Large intestine (tissue), 12 donors: ENCODE measurements at places on chromosomes 7 and 10. TPM values are rescaled to one million over a fixed set of nuclear protein-coding genes. Genes with fewer than 3 reads are reported as not detected.

- no peak overlapping the region for H3K4me3 ChIP-seq
- H3K36me3 ChIP-seq, result no peaks in the 10 kb centered on the region
- no peak for DNase-seq
- H3K27ac ChIP-seq, result no peak overlapping the region
Observed at GRCh38 chr7:21141476-21141875, 286.4 kb upstream of the SP4 start.

DNA sequence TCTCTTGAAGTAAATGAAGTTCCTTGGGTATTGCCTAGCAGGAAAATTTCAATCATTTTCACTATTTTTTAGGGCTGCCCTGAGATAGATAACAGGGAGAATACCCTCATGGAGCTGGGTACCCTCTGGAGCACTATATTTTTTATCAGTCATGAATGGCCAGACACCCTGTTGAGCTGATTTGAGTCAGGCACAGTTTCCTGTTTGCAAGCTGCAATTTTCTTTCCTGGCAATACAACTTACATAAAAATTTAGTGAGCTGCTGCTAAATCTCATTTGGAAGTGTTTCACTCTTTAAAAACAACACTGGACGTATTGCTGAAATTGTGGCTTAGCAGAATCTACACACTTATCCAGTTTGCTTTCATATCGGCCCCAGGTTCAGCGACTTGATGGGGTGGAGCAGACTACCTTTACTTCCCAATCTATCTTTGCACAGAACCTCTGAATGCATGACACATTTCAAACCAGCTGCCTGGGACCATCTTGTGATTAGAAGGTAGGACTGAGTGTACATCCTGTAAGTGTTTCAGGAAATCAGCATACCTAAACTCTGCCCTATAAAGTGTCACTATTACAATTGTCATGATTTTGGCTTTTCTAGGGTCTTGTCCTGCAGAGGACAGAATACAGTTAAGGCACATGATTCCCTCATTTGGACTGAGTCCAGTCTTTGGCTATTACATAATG, 125.7 kb upstream of the FAM3C start:
- H3K27me3 ChIP-seq, result no peaks in the 10 kb centered on the region
- H3K27ac ChIP-seq, result no peak overlapping the region
- H3K36me3 ChIP-seq, result no peaks in the 10 kb centered on the region

DNA sequence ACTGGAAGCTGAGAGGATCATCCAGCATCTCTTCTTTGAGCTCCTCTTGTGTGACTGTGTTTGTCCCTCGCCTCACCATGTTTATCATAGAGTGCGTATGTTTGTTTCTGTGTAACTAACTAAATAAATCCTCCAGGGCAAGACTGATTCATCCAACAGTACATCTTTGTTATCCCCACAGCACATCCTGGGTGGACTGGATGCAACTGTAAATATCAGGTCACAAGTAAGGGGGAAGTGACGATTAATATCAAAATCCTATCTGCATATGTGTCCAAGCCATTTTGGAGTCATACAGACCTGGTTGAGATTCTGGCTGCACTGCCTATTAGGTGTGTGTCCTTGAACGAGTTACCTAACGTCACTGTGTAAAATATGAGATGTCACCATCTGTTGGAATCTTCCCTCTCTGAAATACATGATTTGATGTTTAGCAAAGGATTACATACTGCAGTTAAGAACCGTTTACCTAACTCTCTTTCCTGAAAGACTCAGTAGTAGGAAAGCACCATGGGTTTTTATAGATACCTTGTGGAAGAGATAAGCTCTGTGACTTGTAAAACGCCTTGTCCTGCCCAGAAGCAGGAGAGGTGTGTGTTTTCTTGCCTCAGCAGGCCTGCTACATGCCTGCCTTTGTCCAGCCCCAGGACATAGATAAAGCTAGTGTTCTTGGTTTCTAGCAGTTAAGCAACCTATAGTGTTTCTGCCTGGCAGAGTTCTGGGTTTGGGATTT, 25.8 kb downstream of the WBP1L start:
- no peaks in the 10 kb centered on the region for H3K36me3 ChIP-seq
- peak overlapping the region; percentile 1 for H3K27ac ChIP-seq
- DNase-seq, result peak; percentile 20
- no peaks in the 10 kb centered on the region for H3K27me3 ChIP-seq
- no peak overlapping the region for H3K4me3 ChIP-seq
- no peaks in the 10 kb centered on the region for H3K4me1 ChIP-seq

DNA sequence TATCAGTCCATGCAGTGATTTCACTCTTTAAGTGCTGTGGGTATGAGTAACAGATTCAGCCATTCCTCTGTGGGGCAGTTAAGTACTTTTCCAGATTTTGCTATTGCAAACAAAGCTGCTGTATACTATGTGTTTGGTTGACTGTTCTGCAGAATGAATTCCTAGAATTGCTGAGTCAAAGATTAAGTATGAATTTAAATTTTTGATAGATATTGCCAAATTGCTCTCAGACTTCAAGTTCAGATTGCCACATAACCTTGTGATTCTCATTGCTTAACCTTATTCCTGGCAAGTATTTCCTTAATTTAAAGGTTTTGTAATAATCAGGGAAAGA, 21.6 kb upstream of the SAR1A start:
- H3K27me3 ChIP-seq, result no peaks in the 10 kb centered on the region
- no peaks in the 10 kb centered on the region for H3K4me1 ChIP-seq
- peak; percentile 18 for DNase-seq
- no peak overlapping the region for H3K27ac ChIP-seq
- no peaks in the 10 kb centered on the region for H3K36me3 ChIP-seq

DNA sequence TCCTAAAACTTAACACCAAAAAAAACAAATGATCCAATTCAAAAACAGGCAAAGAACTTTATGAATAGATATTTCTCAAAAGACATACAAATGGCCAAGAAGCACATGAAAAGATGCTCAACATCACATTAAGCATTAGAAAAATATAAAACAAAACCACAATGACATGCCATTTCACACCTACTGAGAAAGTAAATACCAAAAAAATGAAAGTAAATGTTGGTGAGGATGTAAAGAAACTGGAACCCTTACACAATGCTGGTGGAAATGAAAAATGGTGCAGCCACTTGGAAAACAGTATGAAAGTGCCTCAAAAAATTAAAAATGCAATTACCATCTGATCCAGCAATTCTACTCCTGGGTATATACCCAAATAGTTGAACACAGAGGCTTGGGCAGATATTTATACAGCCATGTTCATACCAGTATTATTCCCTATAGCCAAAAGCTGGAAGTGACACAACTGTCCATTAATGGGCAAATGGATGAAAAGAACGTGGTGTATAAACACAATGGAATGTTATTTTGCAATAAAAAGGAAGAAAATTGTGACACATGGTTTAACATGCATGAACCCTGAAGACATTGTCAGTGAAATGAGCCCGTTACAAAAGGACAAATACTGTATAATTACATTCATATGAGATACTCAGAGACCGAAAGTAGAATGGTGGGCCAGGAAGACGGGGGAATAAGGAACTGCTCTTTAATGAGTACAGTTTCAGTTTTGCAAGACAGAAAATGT, 89.0 kb downstream of the JMJD1C start:
- no peak overlapping the region for H3K27ac ChIP-seq
- no peaks in the 10 kb centered on the region for H3K27me3 ChIP-seq
- no peak for DNase-seq
- H3K4me1 ChIP-seq, result no peaks in the 10 kb centered on the region
- peaks cover 14% of the 10 kb centered on the region for H3K36me3 ChIP-seq

DNA sequence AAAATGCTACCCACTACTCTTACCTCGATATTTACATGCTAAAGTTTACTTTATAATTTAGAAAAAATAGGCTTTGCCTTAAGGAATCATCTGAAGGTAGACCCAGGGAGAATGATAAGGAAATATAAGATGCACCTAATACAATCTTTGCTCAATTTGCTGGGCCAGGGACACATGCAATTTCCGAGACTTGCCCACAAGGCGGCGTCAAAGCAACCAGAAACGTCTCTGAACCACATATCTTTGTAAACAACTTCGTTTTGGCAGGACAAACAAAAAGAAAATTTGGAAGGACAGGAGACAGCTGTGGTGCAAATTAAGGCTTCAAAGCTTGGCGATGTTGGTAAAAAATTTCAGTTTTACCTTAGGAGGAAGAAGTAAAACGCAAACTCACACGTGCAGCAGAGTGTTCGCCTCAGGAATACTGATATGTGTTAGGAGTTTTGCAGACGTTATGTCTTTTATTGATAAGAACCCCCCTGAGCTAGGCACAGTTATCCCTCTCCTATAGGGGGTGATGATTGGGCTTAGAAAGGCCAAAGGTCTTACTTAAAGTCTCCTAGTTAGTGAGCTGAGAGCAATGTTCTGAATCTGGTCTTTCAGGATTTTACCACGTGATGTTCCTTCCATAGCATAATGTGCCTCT, 134.3 kb downstream of the PRKCQ start:
- H3K4me3 ChIP-seq, result no peak overlapping the region
- no peaks in the 10 kb centered on the region for H3K36me3 ChIP-seq
- H3K27me3 ChIP-seq, result no peaks in the 10 kb centered on the region
- peak; percentile 10 for DNase-seq
- H3K27ac ChIP-seq, result no peak overlapping the region
- H3K4me1 ChIP-seq, result no peaks in the 10 kb centered on the region

DNA sequence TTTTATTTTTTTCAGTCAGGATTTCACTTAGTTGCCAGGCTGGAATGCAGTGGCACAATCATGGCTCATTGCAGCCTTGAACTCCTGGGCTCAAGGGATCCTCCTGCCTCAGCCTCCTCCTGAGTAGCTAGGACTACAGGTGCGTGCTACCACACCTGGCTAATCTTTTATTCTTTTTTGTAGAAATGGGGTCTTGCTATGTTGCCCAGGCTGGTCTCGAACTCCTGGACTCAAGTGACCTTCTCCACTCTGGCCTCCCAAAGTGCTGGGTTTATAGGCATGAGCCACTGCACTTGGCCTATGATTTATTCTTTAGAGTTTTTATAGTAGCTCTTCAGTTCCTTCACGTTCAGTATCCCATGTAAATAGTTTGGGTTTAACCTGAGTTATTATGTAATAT, 5.5 kb downstream of the SND1 start:
- peaks cover 11% of the 10 kb centered on the region for H3K4me1 ChIP-seq
- H3K4me3 ChIP-seq, result no peak overlapping the region
- no peaks in the 10 kb centered on the region for H3K27me3 ChIP-seq

GRCh38 chr7:77360969-77361368, 55.2 kb downstream of the GSAP start:
- no peaks in the 10 kb centered on the region for H3K36me3 ChIP-seq
- no peaks in the 10 kb centered on the region for H3K27me3 ChIP-seq
- no peak for DNase-seq
- no peak overlapping the region for H3K27ac ChIP-seq

SAMD9L gene
- polyA plus RNA-seq, result 6.5 TPM

GRCh38 chr10:109019001-109019424, 904.3 kb downstream of the XPNPEP1 start:
- H3K4me3 ChIP-seq, result no peak overlapping the region
- H3K36me3 ChIP-seq, result no peaks in the 10 kb centered on the region
- no peak overlapping the region for H3K27ac ChIP-seq
- no peaks in the 10 kb centered on the region for H3K27me3 ChIP-seq
- no peak for DNase-seq
- H3K4me1 ChIP-seq, result no peaks in the 10 kb centered on the region

DNA sequence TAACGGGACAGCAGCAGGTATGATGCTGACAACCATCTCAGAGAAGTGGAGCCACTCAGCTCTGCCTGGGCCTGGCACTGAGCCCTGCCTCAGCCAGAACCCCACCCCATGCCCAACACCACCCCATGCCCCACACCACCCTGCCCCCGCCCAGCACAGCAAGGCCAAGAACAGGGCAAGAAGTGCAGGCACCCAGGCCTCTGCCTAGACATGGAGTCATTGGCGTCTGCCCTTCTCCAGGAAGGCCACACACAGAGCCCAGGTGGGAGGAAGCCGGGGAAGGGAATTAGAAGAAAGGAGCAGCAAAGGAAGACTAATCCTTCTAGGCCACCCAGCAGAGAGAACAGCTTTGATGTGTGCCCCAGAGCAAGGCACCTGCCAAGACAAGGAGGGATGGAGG, 18.9 kb downstream of the CAMK2G start:
- H3K27me3 ChIP-seq, result no peaks in the 10 kb centered on the region
- H3K4me3 ChIP-seq, result no peak overlapping the region
- peaks cover 24% of the 10 kb centered on the region for H3K4me1 ChIP-seq
- H3K36me3 ChIP-seq, result peaks cover 80% of the 10 kb centered on the region

SLC16A9 gene
- 2.6 TPM for polyA plus RNA-seq

GRCh38 chr7:150388709-150389531, 9.8 kb downstream of the ZNF775 start:
- H3K36me3 ChIP-seq, result peaks cover 16% of the 10 kb centered on the region
- no peaks in the 10 kb centered on the region for H3K27me3 ChIP-seq
- peak overlapping the region; percentile 54 for H3K27ac ChIP-seq
- peak; percentile 72 for DNase-seq
- peaks cover 45% of the 10 kb centered on the region for H3K4me1 ChIP-seq

- peaks cover 76% of the 10 kb centered on the region for H3K36me3 ChIP-seq
- no peak overlapping the region for H3K27ac ChIP-seq
- no peak overlapping the region for H3K4me3 ChIP-seq
- H3K27me3 ChIP-seq, result no peaks in the 10 kb centered on the region
- no peaks in the 10 kb centered on the region for H3K4me1 ChIP-seq
Observed at GRCh38 chr7:23514755-23515154, 17.0 kb downstream of the TRA2A start.

- no peaks in the 10 kb centered on the region for H3K4me1 ChIP-seq
- no peak overlapping the region for H3K4me3 ChIP-seq
- no peaks in the 10 kb centered on the region for H3K36me3 ChIP-seq
Observed at GRCh38 chr10:6416892-6417512, 163.1 kb downstream of the PRKCQ start.

- no peak for DNase-seq
- no peaks in the 10 kb centered on the region for H3K27me3 ChIP-seq
- H3K36me3 ChIP-seq, result no peaks in the 10 kb centered on the region
Observed at GRCh38 chr7:114590298-114590697, 175.7 kb downstream of the FOXP2 start.

- peaks cover 12% of the 10 kb centered on the region for H3K4me1 ChIP-seq
- peaks cover 6% of the 10 kb centered on the region for H3K27me3 ChIP-seq
Observed at GRCh38 chr10:96124230-96125141, 5.6 kb upstream of the ZNF518A start.

CDH23 gene
- polyA plus RNA-seq, result 1.7 TPM

GRCh38 chr7:5309146-5309545, 26.4 kb downstream of the SLC29A4 start:
- no peak overlapping the region for H3K27ac ChIP-seq
- no peak overlapping the region for H3K4me3 ChIP-seq
- no peak for DNase-seq

DNA sequence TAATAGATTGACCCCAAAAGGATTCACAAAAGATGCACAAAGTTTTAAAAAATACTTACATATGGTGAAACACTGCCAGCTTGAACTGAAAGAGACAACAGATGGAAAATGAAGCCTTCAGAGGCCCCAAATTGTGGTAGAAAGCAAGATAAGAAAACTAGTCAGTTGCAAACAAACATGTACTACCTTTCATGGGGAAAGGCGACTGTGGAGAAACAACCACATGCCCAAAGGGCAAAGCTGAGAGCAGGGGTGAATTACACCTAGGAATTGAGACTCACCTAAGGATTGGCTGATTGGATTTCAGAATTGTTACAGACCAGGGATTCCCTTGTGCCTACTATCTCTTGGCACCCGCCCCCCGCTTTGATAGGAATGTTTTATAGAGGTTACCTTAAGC, 13.1 kb downstream of the EPC1 start:
- peaks cover 4% of the 10 kb centered on the region for H3K36me3 ChIP-seq
- no peak overlapping the region for H3K4me3 ChIP-seq
- peaks cover 8% of the 10 kb centered on the region for H3K4me1 ChIP-seq
- H3K27ac ChIP-seq, result no peak overlapping the region
- H3K27me3 ChIP-seq, result no peaks in the 10 kb centered on the region
